ENCODE measurements at places on chromosomes 6 and 20.

- H3K4me1 ChIP-seq = peaks cover 14% of the 10 kb centered on the region
- DNase-seq = no peak
- H3K36me3 ChIP-seq = no peaks in the 10 kb centered on the region
- H3K27me3 ChIP-seq = no peaks in the 10 kb centered on the region
Observed at GRCh38 chr6:12058172-12058961, 46.3 kb downstream of the HIVEP1 start.

- no peak overlapping the region for H3K4me3 ChIP-seq
- H3K27ac ChIP-seq = no peak overlapping the region
- H3K27me3 ChIP-seq = no peaks in the 10 kb centered on the region
- no peak for DNase-seq
- H3K4me1 ChIP-seq = no peaks in the 10 kb centered on the region
- H3K36me3 ChIP-seq = peaks cover 56% of the 10 kb centered on the region
Observed at GRCh38 chr20:41174373-41174772, 37.0 kb downstream of the PLCG1 start.

GRCh38 chr6:138726757-138727097, 46.8 kb upstream of the CCDC28A start:
- H3K4me3 ChIP-seq = no peak overlapping the region
- H3K27ac ChIP-seq = no peak overlapping the region

- no peak for DNase-seq
- no peak overlapping the region for H3K27ac ChIP-seq
- H3K4me1 ChIP-seq = no peaks in the 10 kb centered on the region
- no peak overlapping the region for H3K4me3 ChIP-seq
- no peaks in the 10 kb centered on the region for H3K27me3 ChIP-seq
- no peaks in the 10 kb centered on the region for H3K36me3 ChIP-seq
Observed at GRCh38 chr6:43981363-43981990, 145.8 kb downstream of the MRPL14 start.

DNA sequence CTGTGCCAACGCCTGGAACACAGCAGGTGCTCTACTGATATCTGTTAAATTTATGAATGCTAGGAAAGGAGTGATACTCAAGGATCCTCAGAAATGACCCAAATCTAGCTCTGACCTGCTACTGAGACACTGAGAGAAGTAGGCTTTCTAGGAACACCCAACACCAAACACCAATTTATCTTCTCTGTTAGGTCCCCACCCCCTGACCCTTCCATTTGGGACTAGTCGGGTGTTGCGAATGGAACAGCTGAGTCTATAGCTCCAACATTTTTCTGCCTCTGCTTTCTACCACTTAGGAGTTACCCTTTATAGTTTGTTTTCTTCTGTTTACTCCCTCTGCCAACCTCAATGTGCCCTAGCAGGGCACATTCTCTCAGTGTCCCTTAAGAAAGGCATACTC, 24.0 kb downstream of the CPNE1 start:
- no peak overlapping the region for H3K4me3 ChIP-seq
- no peaks in the 10 kb centered on the region for H3K27me3 ChIP-seq
- peaks cover 30% of the 10 kb centered on the region for H3K4me1 ChIP-seq

DNA sequence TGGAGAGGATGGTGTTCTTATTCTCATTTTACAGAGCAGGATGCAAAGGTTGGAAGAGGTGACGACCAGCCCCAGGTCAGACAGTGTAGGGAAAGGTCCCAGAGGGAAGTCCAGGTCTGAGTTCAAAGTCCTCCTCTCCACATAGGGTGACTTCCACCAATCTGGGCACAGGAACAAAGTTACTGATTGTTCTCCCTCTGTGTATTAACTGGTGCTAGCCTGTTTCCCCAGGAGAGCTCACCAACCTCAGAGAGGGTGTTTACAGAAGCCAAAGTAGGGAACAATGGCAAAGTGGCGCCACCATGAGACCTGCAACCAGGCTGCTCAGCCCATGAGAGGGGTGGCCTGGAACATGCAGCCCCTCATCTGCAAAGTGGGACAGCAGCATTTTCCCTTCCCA, 16.8 kb upstream of the SIRPB1 start:
- peaks cover 26% of the 10 kb centered on the region for H3K4me1 ChIP-seq
- H3K27me3 ChIP-seq = no peaks in the 10 kb centered on the region
- H3K4me3 ChIP-seq = no peak overlapping the region
- H3K27ac ChIP-seq = no peak overlapping the region

DNA sequence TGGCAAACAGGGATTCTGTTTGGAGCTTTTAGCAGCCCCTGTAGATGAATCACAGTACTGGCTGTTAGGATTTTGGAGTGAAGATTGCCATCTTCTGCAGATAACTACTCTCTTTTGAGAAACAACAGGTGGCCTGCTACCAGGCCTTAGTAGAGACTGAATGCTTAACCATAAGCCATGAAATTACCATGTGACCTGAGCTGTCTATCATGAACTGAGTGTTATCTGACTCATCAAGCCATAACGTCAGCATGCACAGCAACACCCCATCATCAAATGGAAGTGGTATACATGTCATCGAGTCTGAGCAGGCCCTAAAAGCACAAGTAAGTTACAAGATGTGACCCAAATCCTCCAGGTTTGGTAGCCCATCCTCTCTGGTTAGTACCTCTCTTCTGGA, 132.6 kb downstream of the GPR63 start:
- no peak for DNase-seq
- no peak overlapping the region for H3K27ac ChIP-seq
- H3K4me1 ChIP-seq = no peaks in the 10 kb centered on the region
- no peak overlapping the region for H3K4me3 ChIP-seq
- no peaks in the 10 kb centered on the region for H3K27me3 ChIP-seq

- no peak for DNase-seq
- no peaks in the 10 kb centered on the region for H3K27me3 ChIP-seq
- H3K36me3 ChIP-seq = no peaks in the 10 kb centered on the region
- H3K4me3 ChIP-seq = no peak overlapping the region
Observed at GRCh38 chr6:147207837-147208754, 3.9 kb downstream of the STXBP5 start.

DNA sequence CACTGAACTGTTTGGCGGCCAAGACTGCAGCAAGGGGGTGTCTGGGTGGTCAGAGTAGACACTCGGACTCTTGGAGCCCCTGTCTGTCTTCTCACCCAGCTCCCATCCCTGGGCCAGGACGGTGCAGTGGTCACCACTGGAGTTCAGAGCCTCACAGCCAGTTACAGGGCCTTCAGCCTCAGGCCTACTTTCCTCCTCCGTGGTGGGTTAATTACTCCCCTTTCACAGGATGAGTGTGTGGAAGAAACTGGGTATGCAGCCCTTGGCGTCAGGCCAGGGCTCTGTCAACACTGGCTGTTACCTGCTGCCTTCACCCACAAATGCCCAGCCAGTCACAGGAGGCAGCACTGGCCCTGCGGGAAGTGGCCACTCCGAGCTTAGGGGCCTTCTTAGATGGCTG, 1.8 kb upstream of the YTHDF1 start:
- no peak overlapping the region for H3K4me3 ChIP-seq
- H3K27me3 ChIP-seq = no peaks in the 10 kb centered on the region
- peak; percentile 43 for DNase-seq
- peaks cover 8% of the 10 kb centered on the region for H3K36me3 ChIP-seq
- H3K27ac ChIP-seq = no peak overlapping the region

DNA sequence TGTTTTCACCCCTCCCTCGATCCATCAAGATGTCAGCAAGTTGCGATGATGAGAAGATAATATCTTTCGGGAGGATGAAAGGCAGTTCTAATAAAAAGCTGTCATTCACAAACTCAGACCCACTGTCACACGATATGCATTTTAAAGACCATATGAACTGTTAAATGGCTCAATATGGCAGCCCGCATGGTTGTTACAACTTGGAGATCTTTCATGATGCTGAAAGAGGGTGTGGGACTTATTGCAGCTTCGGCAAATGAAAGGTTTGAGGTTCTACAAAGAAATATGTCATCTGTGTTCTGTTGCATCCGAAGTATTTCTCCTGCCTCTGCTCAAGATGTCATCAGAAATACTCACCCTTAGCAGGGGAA, 128.5 kb downstream of the CDH4 start:
- no peaks in the 10 kb centered on the region for H3K4me1 ChIP-seq
- H3K36me3 ChIP-seq = no peaks in the 10 kb centered on the region
- no peaks in the 10 kb centered on the region for H3K27me3 ChIP-seq
- no peak for DNase-seq
- H3K4me3 ChIP-seq = no peak overlapping the region

DNA sequence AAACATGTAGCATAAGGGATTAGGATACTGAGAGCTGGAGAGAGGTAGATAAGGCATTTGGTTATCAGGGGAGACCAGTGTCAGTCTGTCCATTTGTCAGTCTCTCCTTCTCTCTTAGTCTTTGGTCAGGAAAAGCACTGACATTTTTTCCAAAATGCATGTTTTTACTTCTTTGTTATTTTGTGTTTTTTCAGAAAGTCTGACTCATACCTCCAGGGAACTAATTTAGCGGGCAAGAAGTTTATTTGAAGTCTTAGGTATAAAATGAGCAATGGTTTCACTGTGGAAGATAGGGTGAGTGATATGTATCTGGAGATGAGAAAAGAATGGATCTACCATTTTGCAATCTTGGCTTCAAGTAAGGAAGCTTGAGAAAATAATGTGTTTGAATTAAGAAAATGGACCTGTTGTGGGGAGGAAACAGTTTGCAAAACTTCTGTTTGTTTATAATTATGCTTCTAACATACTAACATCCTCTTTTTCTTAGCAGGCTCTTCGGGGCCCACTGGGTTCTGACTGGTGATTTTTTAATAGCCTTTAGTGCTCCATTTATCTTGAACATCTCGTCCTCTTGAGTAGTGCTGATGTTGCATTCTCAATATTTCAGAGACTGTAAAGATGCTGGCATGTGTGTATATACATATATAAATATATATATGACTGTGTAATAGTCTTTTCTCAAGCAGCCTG, 66.9 kb upstream of the FABP7 start:
- H3K4me3 ChIP-seq = no peak overlapping the region
- DNase-seq = no peak
- no peaks in the 10 kb centered on the region for H3K36me3 ChIP-seq
- peak overlapping the region; percentile 63 for H3K27ac ChIP-seq

DNA sequence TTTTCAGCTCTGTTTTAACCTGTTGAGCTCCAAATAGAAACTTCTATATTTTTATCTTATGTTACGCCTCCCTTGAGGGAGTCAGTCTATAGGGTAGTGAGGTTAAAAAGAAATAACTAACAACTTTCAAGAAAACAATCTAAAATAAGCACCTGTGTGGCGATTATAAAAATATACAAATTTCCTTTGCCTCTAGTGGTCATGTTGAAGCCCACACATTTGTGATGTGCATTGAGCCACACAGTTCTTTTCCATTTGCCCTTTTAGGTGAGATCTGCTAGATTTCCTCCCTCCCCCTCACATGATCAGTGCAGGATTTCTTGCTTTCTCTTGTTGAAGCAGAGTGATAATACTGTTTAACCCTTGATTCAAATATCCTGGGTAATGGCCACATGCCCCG, 84.2 kb downstream of the MYB start:
- no peak overlapping the region for H3K4me3 ChIP-seq
- H3K4me1 ChIP-seq = no peaks in the 10 kb centered on the region
- H3K36me3 ChIP-seq = no peaks in the 10 kb centered on the region
- no peak for DNase-seq
- no peak overlapping the region for H3K27ac ChIP-seq

- H3K27me3 ChIP-seq = no peaks in the 10 kb centered on the region
- peaks cover 13% of the 10 kb centered on the region for H3K4me1 ChIP-seq
- H3K4me3 ChIP-seq = no peak overlapping the region
- H3K36me3 ChIP-seq = no peaks in the 10 kb centered on the region
- no peak overlapping the region for H3K27ac ChIP-seq
Observed at GRCh38 chr6:15879371-15880261, 216.8 kb upstream of the DTNBP1 start.

DNA sequence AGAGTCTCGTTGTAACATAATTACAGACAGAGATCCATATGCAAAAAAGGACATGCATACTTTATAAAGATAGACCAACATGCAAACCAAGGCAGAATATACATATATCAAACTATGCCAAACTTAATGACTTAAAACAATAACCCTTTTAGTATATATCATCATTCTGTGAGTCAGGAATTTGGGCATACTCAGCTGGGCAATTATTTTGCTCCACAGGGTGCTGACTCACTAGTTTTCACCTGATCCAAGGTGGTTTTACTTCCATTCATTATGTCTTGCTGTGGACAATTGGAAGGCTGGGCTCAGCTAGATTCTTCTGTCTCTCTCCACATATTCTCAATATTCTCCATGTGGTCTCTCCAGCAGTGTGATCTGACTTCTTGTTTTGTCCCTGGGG, 41.2 kb upstream of the RNF146 start:
- H3K27ac ChIP-seq = no peak overlapping the region
- H3K4me3 ChIP-seq = no peak overlapping the region
- no peaks in the 10 kb centered on the region for H3K4me1 ChIP-seq
- peaks cover 5% of the 10 kb centered on the region for H3K27me3 ChIP-seq
- H3K36me3 ChIP-seq = no peaks in the 10 kb centered on the region

GRCh38 chr6:56101141-56101553, 146.2 kb downstream of the COL21A1 start:
- no peaks in the 10 kb centered on the region for H3K4me1 ChIP-seq
- no peaks in the 10 kb centered on the region for H3K27me3 ChIP-seq
- no peak overlapping the region for H3K4me3 ChIP-seq
- H3K27ac ChIP-seq = no peak overlapping the region
- no peak for DNase-seq
- no peaks in the 10 kb centered on the region for H3K36me3 ChIP-seq

GRCh38 chr6:128572294-128572693, 51.9 kb upstream of the PTPRK start:
- no peak overlapping the region for H3K27ac ChIP-seq
- H3K4me1 ChIP-seq = no peaks in the 10 kb centered on the region
- H3K4me3 ChIP-seq = no peak overlapping the region
- no peak for DNase-seq
- no peaks in the 10 kb centered on the region for H3K36me3 ChIP-seq
- no peaks in the 10 kb centered on the region for H3K27me3 ChIP-seq

DNA sequence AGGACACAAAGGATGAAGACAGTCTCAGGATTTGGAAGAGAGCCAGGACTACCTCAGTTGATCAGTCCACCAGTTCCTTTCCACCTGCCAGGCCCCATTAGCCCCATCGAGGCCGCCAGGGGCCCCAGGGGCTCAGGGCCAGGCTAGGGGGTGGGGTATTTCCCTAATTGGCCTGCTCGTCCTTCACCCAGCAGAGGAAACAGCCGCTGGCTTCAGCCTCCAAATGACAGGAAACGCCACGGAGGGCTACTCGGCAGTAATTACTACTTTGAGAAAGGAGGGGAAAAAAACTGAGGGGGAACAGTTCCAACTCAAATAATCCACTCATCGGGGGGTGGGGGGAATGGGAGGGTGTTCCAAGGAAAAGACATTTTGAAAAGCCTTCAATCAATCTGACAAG, 42.7 kb downstream of the MAFB start:
- no peak overlapping the region for H3K4me3 ChIP-seq
- H3K36me3 ChIP-seq = no peaks in the 10 kb centered on the region
- DNase-seq = no peak
- H3K4me1 ChIP-seq = no peaks in the 10 kb centered on the region
- H3K27me3 ChIP-seq = no peaks in the 10 kb centered on the region

- H3K27me3 ChIP-seq = no peaks in the 10 kb centered on the region
- DNase-seq = no peak
- no peaks in the 10 kb centered on the region for H3K4me1 ChIP-seq
- no peak overlapping the region for H3K4me3 ChIP-seq
- no peaks in the 10 kb centered on the region for H3K36me3 ChIP-seq
- H3K27ac ChIP-seq = no peak overlapping the region
Observed at GRCh38 chr20:31903627-31904386, 33.4 kb downstream of the TTLL9 start.
